ENCODE measurements at places on chromosomes 7 and 10. TPM values are rescaled to one million over a fixed set of nuclear protein-coding genes. Genes with fewer than 3 reads are reported as not detected.

SLC26A3 gene
- total RNA-seq, result not detected

TMEM26 gene
- 0.67 TPM for total RNA-seq

GRCh38 chr10:65566906-65567305 lies 1358.9 kb upstream of the LRRTM3 start:
- DNase-seq, result no peak

- DNase-seq, result no peak
Observed at GRCh38 chr7:81277691-81278090, 358.8 kb upstream of the SEMA3C start.

- peak; percentile 82 for DNase-seq
Observed at GRCh38 chr7:128827248-128827958, 2.8 kb upstream of the FLNC start.

GRCh38 chr7:132643302-132643701 lies 67.0 kb upstream of the PLXNA4 start:
- no peak for DNase-seq

ADCY1 gene
- total RNA-seq, result 8.9 TPM

WAPL gene
- total RNA-seq, result 22.2 TPM

PDLIM1 gene
- total RNA-seq, result 231 TPM

HEPACAM2 gene
- total RNA-seq, result not detected

- DNase-seq, result no peak
Observed at GRCh38 chr10:124047427-124048152, 45.8 kb downstream of the CHST15 start.

DNA sequence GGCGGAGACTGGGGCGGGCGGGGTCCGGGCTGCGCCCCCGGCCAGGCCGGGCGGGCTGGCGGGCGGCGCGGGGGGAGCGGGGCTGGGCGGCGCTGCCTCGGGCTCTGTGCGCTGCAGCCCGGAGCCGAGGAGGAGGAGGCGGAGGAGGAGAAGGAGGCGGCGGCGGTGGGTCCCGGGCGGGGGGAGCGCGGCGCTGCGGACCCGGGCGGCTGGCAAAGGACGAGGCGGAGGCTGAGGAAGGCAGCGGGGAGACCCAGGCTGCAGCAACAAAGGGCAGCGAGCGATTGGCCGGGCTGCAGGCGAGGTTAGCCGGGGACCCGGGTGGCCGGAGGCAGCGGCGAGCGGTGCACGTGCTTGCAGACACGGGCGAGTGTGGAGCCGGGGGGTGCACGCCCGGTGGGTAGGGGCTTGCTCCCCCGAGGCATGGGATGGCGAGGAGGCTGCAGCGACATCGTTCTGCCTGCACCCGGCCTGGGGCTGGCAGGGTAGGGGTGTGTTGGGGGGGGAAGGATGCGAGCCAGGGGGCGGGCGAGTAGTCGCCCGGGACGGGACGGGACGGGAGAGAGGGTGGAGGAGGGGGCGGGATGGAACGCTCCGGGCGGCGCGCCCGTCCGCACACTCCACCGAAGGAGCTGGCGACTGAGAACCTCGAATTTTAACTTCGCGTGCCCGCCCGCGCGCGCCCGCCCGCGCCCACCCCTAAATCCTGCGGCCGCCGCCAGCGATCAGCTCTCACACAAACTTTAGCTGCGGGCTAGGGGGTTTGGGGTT lies 844 bp upstream of the KAT6B start:
- DNase-seq, result peak; percentile 76

DNA sequence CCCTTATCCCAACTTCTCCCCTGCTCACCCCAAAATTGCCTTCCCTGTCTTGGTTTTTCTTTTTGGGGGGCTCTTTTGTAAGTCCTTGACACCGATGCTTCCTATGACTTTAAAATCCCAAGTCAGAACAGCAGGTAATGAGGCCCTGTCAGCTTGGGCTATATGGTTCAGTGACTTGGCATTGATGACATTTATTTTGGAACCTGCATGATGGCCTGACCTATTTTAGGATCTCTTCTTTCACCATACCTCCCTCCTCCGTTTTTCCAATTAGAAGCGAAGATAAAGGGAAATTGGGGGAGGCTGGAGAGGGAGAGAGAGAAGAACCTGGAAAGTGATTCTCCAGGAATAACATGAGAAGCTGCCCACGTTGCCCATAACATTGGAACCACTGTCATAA lies 424.9 kb upstream of the AUTS2 start:
- no peak for DNase-seq

NYAP1 gene
- 0.32 TPM for total RNA-seq

TCERG1L gene
- total RNA-seq, result not detected

GRCh38 chr7:120819861-120820260 lies 38.1 kb downstream of the TSPAN12 start:
- DNase-seq, result no peak

- no peak for DNase-seq
Observed at GRCh38 chr7:88358526-88358838, 51.8 kb upstream of the STEAP4 start.

DNA sequence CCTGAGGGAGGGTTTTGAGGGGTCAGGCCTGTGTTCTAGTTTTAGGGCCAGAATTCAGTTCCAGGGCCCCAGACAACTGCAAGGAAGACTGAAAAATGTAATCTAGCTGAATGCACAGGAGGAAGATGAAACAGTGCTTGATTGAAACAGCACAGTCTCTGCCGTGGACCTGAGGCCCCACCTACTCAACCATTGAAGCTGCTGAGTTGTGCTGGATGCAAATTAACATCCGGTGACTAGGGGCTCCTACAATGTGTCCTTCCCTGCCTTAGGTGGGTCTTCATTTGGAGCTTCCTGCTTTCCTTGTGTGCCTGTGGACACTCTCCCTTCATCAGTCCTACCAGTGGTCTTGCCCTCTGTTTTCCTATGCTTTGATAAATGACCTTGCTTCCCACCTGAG lies 5.7 kb downstream of the GLRX3 start:
- DNase-seq, result no peak
